ENCODE measurements at places on chromosomes 3 and 15.
A peak's percentile ranks its signal among the peaks of the same experiment; 100 is the strongest.

- DNase-seq, result no peak
Observed at GRCh38 chr15:95557226-95558046, 773.1 kb upstream of the NR2F2 start.

GRCh38 chr3:38254872-38255271 lies 10.7 kb upstream of the SLC22A13 start:
- DNase-seq, result no peak

- DNase-seq, result no peak
Observed at GRCh38 chr3:86152620-86153019, 838.3 kb downstream of the VGLL3 start.

DNA sequence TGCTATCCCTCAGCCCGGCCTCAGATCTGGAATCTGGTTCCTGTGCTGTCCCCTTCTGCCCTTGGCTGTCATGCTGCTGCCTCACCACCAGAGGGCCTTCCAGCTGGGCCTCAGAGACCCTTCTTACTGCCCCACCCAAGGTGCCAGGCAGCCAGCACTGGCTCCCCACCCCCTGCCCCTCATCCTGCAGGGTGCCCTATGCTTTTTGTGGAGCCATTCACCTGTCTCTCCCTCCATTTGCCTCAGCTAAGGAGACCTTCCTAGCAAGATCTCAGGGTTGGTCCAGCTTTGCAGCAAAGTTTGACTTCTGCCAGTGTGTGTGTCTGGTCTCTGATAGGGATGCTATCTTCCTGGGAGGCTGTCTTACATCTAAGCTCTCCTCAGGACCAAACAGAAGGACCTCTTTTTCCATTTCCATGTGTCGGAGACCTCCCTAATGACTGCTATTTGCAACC lies 1.9 kb upstream of the VWA5B2 start:
- peak; percentile 51 for DNase-seq

GRCh38 chr15:59174151-59174834 lies 32.4 kb upstream of the LDHAL6B start:
- DNase-seq, result no peak

GRCh38 chr15:77870195-77871065 lies 207.1 kb downstream of the TBC1D2B start:
- peak; percentile 52 for DNase-seq

- no peak for DNase-seq
Observed at GRCh38 chr3:66200786-66201185, 20.0 kb upstream of the SLC25A26 start.

DNA sequence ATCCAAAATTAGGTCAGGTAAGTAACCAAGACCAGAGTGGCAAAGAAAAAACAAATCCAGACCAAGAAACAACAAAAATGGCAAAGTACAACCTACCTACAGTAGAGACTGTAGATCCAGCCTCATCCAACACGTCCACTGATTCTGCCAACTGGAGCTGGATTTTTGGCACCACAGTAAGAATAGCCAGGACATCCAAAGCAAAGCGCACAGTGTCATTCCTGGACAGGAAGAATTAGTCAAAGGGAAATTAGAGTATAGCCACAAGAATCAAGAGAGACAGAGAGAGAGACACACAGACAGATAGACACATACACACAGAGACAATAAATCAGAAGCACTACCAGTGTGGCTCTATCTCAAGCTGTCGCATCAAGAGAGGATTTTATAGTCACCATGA lies 31.1 kb downstream of the RBM15B start:
- DNase-seq, result no peak

DNA sequence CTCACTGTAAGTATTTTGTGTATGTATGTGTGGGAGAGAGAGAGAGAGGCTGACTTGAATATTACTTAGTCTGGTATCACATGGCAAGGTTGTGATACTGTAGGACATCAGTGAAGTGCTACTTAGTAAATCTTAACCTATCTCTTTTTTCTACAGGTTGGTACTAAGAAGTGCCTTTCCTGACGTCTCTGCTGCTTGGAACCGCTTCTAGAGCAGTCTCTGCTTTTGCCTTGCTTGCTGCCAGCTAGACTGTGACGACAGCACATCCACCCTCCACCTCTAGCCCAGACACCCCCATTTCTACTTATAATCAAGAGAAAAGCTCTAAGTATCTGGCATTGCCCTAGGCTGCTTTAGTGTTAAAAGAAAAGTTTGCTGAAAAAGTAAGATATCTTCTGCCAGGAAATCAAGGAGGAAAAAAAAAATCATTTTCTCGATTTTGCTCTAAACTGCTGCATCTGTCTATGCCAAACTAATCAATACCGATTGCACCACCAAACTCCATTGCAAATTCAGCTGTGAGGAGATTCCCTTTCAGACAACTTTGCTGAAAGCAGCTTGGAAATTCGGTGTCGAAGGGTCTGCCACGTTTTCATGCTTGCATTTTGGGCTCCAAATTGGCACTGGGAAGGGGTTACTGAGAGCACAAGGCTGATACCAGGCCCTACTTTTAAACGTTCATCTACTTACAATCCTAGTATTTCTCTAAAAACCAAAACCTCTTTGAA lies 30.7 kb downstream of the MBNL1 start:
- no peak for DNase-seq
